ENCODE measurements at places on chromosomes 7 and 10.

DNA sequence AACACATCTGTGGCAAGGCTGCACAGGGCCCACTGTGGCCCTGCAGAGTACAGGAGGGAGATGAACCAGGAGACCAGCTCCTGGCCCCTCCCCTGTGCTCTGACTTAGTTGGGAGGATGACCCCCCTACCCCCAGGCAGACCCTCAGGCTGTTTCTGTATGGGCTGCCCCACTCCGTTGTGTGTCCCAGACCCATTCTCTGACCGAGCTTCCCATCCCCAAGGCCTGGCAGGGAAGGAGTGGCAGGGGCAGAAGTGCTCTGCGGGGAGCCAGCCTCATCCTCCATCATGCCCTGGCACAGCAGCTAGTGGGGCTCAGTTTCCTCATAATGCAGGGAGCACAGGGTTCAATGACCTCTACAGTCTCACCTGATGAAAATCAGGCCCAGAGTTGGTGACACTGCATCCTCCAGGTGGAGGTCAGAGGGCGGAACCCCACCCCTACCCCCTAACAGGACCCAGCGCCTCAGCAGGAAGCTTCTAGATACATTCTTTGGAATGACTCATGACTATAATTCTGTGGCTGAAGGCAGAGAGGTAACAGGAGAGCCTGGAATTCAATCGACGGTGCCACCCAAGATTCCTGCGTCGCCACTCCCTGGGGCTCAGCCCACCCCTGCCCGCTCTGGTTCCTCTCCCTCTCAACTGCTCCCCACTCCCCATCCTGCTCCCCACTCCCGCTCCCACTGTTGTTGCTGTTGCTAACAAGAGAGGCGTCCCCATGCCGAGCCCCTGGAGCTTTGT is 18.2 kb downstream of the PODXL start:
- DNase-seq, result no peak

- no peak for DNase-seq
These were observed 27.5 kb upstream of the ETV1 start for GRCh38 chr7:14016950-14017349.

DNA sequence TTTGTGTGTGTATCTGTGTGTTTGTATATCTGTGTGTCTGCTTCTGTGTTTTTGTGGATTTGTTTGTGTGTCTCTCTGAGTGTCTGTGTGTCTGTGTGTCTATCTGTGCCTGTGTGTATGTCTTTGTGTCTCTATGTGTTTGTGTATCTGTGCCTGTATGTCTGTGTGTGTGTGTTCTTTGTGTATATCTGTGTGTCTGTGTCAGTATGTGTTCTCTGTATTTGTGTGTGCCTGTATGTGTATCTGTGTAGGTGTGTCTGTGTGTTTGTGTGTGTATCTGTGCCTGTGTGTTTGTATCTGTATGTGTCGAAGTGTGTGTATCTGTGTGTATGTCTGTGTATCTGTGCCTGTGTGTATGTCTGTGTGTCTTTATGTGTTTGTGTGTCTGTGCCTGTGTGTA is 118.2 kb downstream of the SH2D4B start:
- DNase-seq, result no peak

GRCh38 chr10:44818041-44818649 is 93.0 kb upstream of the TMEM72 start:
- no peak for DNase-seq

- DNase-seq, result no peak
These were observed 69.2 kb downstream of the PRTFDC1 start for GRCh38 chr10:24883176-24883575.

- no peak for DNase-seq
These were observed 17.6 kb downstream of the PLCE1 start for GRCh38 chr10:94011296-94011695.

DNA sequence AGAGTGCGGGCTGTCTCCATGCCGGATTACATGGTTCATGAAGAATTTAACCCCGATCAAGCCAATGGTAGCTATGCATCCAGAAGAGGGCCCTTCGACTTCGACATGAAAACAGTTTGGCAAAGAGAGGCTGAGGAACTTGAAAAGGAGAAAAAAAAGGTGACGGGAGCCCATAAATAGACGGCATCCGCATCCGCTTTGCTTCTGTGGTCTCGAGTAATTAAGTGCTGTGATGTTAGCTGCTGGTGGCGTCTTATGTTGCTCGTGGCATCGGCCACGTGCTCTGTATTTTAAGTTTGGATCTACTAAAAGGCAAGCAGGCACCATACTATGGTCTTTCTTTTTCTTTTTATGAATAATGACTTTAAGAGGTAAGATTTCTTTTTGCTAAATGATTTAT is 11.1 kb downstream of the C7orf57 start:
- DNase-seq, result no peak

DNA sequence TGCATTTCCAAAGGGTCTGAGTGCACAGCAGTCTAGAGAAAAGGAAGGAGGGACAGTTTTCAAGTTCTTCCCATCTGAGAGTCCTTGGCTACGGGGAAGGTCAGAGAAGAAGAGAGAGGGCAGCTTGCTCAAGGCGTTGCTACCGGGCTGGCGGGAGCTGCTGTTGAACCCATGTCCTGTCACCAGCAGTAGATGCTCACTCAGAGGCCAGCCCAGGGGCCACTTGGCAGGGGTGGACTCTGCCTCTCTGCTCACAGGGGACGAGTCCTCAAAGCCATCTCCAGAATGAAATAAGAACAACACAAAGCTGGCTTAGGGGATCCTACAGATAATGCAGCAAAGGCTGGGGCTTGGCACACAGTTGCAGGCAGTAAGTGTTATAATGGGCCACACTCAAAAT is 231.5 kb downstream of the TNS3 start:
- DNase-seq, result no peak

GRCh38 chr7:77697535-77697831 is 1.2 kb downstream of the RSBN1L start:
- DNase-seq, result no peak

- DNase-seq, result no peak
These were observed 11.2 kb upstream of the ZNF485 start for GRCh38 chr10:43594944-43595589.

GRCh38 chr10:101558671-101559595 is 29.1 kb downstream of the POLL start:
- DNase-seq, result no peak

- DNase-seq, result no peak
These were observed 36.0 kb downstream of the KIAA1549 start for GRCh38 chr7:138945154-138945553.

- DNase-seq, result no peak
These were observed 27.8 kb upstream of the ITGB8 start for GRCh38 chr7:20302891-20303290.

- DNase-seq, result no peak
These were observed 32.6 kb downstream of the STRIP2 start for GRCh38 chr7:129466796-129467195.

DNA sequence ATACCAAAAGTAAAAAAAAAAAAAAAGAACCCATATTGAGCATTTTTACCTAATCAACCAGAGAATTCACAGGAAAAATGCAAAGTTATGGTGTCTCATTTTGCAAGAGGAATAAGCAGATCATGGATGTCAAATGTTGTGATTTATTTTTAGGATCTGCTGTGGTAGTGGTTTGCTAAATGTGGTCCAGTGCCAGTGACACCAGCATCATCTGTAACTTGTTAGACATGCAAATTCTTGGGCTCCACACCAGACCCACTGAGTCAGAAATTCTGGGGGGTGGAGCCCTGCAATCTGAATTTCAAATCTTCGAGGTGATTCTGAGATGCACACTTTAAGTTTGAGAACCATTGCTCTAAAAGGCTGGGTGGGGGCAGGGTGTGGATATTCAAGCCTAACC is 30.1 kb upstream of the ZEB1 start:
- DNase-seq, result no peak
